ENCODE measurements at places on chromosomes 13 and 19.
A peak's percentile ranks its signal among the peaks of the same experiment; 100 is the strongest.

DNA sequence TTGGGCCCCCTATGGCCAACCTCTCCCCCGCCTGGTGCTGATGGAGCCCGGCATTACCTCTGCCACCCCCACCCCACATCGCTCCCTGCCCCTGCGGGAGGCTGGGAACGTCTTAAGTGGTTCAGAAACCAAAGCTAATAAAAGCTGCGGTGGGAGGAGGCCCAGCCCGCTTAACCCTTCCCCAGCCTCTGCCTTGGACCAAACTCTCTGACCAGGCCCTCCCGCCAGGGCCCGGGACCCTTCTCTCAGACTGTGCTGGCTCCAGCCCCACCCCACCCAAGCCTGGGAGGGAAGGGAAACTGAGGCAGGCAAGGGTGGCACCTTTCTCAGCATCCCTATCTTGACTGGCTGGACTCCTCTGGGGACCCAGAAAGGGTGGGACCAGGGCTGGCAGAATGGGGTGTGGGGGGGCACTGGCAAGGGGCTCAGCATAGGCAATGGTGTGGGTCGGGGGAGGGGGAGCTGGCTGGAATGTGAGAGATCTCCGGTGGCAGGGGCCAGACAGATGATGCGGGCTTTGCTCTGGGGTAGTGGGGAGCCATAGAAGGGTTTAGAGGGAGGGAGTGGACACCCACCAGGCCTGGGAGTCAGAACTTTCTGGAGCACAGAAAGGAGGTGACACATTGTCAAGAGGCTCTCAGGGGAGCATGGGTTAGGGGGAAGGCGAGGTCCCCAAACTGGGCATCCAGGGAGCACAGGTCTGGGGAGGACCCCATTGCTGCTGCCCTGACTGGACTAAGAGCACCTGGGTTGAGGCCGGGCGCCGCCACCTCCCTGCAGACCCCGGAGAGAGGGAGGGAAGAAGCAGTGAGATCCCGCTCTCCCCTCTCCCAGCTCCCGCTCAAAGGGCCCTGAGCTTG is 21.9 kb downstream of the SMIM24 start:
- H3K27me3 ChIP-seq, result no peaks in the 10 kb centered on the region
- H3K36me3 ChIP-seq, result no peaks in the 10 kb centered on the region
- peaks cover 17% of the 10 kb centered on the region for H3K4me1 ChIP-seq
- H3K27ac ChIP-seq, result no peak overlapping the region
- DNase-seq, result no peak

GRCh38 chr13:106649495-106649894 is 81.6 kb upstream of the ARGLU1 start:
- H3K4me1 ChIP-seq, result no peaks in the 10 kb centered on the region
- no peak overlapping the region for H3K27ac ChIP-seq
- no peak overlapping the region for H3K4me3 ChIP-seq
- H3K27me3 ChIP-seq, result no peaks in the 10 kb centered on the region

GRCh38 chr13:76715621-76716020 is 170.6 kb downstream of the KCTD12 start:
- H3K4me3 ChIP-seq, result no peak overlapping the region
- H3K4me1 ChIP-seq, result no peaks in the 10 kb centered on the region
- no peak for DNase-seq
- no peaks in the 10 kb centered on the region for H3K36me3 ChIP-seq

- DNase-seq, result no peak
- no peaks in the 10 kb centered on the region for H3K27me3 ChIP-seq
- H3K36me3 ChIP-seq, result no peaks in the 10 kb centered on the region
- peaks cover 23% of the 10 kb centered on the region for H3K4me1 ChIP-seq
These were observed 37.7 kb downstream of the ATP11A start for GRCh38 chr13:112727581-112727980.

DNA sequence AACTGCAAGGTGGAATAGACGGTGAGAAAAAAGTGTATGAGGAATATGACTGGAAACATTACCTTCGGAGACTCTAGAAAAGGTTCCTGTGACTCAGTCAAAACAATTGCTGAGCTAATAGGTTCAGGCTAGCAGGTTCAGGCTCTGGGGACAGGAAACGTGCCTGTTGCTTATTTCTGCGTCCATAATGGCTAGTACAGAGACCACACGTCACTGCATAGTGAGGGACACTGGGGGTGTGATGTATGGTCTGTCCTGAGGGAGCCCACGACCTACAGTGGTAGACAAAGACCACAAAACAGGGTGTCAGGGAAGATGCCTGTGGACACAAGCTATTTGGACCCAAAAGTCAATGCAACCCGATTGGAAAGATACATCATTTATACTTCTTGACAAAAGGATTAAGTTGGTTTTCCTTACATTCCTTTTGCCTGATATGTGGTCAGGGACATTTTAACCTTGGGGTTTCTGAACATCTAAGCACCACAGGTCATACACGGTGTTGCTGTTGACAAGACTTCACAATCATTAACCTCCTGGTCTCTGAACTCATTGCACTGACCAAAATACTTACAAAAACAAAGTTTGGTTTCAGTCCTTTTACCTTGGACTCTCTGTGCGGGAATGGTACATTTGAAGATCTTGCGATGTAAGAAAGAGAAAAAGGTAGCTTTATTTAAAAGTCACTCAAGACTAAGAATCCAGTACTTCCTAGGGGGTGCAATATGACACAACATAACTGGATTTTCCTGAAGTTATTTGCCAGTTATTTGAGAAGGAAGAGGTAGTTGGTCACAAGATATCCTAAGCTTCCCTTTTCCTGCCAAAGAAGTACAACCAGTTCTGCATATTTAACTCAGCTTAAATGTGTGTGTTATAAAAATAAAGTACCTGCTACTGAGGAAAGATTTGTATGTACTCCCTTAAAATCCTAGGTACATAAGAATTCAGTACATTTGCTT is 20.0 kb downstream of the CRYL1 start:
- H3K27ac ChIP-seq, result no peak overlapping the region
- H3K4me3 ChIP-seq, result no peak overlapping the region
- H3K4me1 ChIP-seq, result no peaks in the 10 kb centered on the region
- no peaks in the 10 kb centered on the region for H3K27me3 ChIP-seq

GRCh38 chr19:56272161-56272798 is at the start of gene EDDM13:
EDDM13 (plus strand) TSS chr19:56272748; CDS start chr19:56272835, 87 bp downstream.
- no peak for DNase-seq
- H3K36me3 ChIP-seq, result peaks cover 2% of the 10 kb centered on the region
- H3K27ac ChIP-seq, result no peak within 1 kb of the TSS
- no peaks in the 10 kb centered on the region for H3K27me3 ChIP-seq
- no peaks in the 10 kb centered on the region for H3K4me1 ChIP-seq
- no peak within 1 kb of the TSS for H3K4me3 ChIP-seq

DNA sequence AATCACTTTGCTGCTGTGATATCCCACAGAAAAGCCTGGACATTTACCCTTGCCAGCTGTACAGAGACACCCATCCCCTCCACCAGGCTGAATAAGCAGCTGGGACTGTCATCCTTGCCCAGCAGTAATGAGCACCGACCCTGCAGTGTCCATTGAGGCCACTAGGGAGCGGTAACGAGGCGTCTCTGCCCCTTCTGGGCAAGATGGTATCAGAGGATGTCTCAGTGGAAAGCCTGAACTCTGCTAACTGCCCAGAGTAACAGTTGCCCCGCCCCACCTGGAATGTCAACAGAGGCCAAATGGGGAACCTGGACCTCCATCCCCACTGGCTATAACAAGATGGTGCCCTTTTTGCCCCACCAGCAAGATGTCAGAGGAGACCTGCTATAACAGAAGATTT is 22.8 kb upstream of the CEACAM20 start:
- no peaks in the 10 kb centered on the region for H3K4me1 ChIP-seq
- no peak overlapping the region for H3K4me3 ChIP-seq
- no peak overlapping the region for H3K27ac ChIP-seq
- peaks cover 3% of the 10 kb centered on the region for H3K27me3 ChIP-seq
- no peaks in the 10 kb centered on the region for H3K36me3 ChIP-seq

DNA sequence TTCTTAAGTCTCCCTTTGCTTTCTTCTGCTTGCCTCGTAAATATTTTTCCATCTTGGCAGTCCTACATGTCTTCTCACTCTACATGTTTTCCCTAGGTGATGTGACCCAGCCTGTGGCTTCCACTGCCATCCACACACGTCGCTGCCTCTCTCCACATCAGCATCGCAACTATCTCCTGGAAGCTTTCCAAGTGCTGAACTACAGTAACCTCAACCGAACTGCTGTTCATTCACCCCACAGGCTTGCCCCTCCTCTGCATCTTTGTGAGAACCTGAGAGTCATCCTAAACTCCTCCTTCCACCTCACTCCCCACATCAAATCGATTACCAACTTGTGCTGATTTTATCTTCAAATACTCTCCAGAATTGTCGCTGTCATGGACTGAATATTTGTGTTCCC is 41.2 kb upstream of the USPL1 start:
- no peak overlapping the region for H3K4me3 ChIP-seq
- H3K4me1 ChIP-seq, result peaks cover 33% of the 10 kb centered on the region
- peak; percentile 63 for DNase-seq
- no peak overlapping the region for H3K27ac ChIP-seq
- H3K27me3 ChIP-seq, result peaks cover 21% of the 10 kb centered on the region

- H3K36me3 ChIP-seq, result no peaks in the 10 kb centered on the region
- H3K27ac ChIP-seq, result no peak overlapping the region
- H3K4me1 ChIP-seq, result peaks cover 2% of the 10 kb centered on the region
- DNase-seq, result no peak
- no peak overlapping the region for H3K4me3 ChIP-seq
These were observed 5.8 kb downstream of the KIRREL2 start for GRCh38 chr19:35862528-35862927.

DNA sequence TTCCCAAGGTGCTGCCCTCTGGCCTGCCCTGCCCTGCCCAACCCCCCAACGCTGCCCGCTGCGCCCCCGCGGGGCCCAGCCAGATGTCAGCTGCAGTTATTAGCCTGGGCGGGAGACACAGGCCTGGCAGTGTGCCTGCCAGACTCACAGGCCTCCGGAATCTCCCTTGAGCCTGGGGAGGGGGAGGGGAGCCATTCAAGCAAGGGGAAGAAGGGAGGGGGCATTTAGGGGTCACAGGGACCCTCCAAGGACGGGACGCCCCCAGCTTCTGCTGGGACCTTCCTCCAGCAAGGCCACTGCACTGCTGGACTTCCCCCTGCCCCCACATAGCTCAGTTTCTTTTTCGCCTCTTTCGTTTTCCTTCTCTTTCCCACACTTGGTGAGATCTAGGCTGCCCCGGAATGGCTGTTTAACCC is 2.6 kb upstream of the JUNB start:
- peaks cover 12% of the 10 kb centered on the region for H3K36me3 ChIP-seq
- peak overlapping the region; percentile 84 for H3K4me3 ChIP-seq
- DNase-seq, result no peak
- no peaks in the 10 kb centered on the region for H3K27me3 ChIP-seq
- peaks cover 27% of the 10 kb centered on the region for H3K4me1 ChIP-seq

DNA sequence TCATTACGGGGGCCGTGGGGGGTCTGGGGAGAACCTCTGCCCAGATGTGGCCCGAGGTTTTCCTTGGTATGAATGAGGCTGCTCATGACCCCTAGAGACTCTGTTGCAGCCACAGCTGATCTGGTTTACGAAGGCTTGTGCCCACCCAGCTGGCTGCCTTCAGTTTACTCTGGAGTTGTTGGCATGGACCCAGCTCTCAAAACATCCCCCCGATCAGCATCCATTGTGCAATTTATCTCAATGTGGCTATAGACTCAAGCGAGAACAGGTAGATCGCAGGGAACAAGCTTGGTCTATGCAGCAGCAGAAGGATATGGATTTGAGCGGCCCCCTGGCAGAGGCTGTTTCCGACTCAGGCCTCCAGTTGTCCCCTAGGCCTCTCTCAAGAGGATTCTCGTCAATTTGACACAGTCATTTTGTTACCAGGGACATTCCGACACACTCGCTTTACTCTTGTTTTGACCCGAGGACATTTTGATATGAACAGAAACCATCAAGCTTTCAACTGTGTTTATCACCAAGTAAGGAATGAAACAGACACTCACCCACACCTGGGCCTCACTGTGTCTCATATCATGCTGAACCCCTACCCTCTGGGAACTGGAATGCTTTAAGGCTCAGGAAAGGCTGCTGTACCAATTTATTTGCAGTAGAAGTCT is 161.5 kb downstream of the KATNAL1 start:
- H3K27ac ChIP-seq, result no peak overlapping the region
- H3K4me1 ChIP-seq, result peaks cover 77% of the 10 kb centered on the region
- H3K4me3 ChIP-seq, result no peak overlapping the region
- H3K36me3 ChIP-seq, result peaks cover 9% of the 10 kb centered on the region
- peaks cover 3% of the 10 kb centered on the region for H3K27me3 ChIP-seq
